Choroid plexus epithelial cell (primary cell): ENCODE measurements at places on chromosomes 4 and X.

GRCh38 chr4:52142816-52143215 is 91.7 kb downstream of the SPATA18 start:
- DNase-seq = no peak

DNA sequence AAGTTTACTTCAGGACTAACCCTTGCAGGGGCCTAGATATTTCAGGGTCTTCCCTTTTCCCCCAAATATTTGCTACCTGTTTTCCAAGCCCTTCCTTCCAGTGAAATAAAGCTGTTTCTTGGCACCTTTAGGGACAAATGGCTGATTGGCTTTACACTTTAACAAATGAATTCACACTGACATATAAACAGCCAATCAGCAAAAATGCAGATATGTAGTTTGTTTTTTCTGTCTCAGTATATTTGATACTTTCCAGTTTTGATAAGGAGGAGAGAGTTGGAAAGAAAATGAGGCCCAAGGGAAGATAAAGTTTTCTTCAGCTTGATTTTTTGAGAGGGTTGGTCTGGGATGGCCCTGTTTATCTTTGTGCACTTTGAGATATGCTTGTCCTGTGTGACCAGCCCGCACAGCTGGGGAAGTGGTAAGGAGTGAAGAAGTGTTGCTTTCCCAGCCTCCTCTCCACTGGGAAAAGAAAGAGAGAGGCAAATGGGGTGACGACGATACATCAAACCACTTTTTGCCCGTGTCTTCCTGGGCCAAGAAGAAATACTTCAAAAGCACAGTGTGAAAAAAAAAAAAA is 67.5 kb downstream of the MGST2 start:
- DNase-seq = no peak

- no peak for DNase-seq
These were observed 9.5 kb downstream of the PARM1 start for GRCh38 chr4:74942251-74942917.

- peak; percentile 75 for DNase-seq
These were observed 25.4 kb downstream of the TMEM47 start for GRCh38 chrX:34631479-34632220.

- DNase-seq = no peak
These were observed 279.8 kb upstream of the FRG1 start for GRCh38 chr4:189660722-189661360.

GRCh38 chr4:12399781-12400180 is 971.1 kb upstream of the HS3ST1 start:
- DNase-seq = no peak
